Small intestine (tissue), 16 donors: ENCODE measurements at places on chromosomes 5 and 9. TPM values are rescaled to one million over a fixed set of nuclear protein-coding genes. Genes with fewer than 3 reads are reported as not detected.

DNA sequence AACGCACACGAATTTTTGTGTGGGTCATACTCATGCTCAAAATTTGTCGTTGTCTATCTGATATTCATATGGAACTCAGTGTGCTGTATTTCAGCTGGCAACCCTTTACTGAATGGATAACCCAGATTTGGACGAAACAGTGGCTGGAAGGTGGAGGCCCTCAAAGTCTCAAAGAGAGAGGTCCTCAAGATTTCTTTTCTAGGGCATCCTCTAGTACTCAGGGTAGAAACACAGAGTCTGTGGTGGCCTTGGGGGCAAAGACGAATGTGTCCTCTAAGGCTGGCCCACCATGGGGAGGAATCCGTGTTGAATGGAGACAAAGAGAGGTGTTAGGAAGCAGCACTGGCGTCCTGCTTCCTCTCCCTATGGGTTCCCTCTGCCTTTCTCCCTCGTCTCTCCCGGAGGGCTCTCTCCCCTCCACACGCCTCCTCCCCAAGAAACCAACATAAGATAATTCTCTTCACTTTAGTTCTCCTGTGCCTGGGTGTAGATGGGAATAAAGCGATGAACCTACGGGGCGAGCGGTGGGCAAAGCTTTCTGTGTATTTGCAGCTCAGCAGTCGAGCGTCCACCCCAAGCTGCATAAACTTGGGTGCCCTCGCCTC, 333.7 kb downstream of the CWC27 start:
- H3K27me3 ChIP-seq, result no peaks in the 10 kb centered on the region
- no peak overlapping the region for H3K27ac ChIP-seq
- H3K36me3 ChIP-seq, result no peaks in the 10 kb centered on the region
- DNase-seq, result no peak
- H3K4me1 ChIP-seq, result peaks cover 2% of the 10 kb centered on the region

The TAF11L11 gene
- polyA plus RNA-seq, result not detected

DNA sequence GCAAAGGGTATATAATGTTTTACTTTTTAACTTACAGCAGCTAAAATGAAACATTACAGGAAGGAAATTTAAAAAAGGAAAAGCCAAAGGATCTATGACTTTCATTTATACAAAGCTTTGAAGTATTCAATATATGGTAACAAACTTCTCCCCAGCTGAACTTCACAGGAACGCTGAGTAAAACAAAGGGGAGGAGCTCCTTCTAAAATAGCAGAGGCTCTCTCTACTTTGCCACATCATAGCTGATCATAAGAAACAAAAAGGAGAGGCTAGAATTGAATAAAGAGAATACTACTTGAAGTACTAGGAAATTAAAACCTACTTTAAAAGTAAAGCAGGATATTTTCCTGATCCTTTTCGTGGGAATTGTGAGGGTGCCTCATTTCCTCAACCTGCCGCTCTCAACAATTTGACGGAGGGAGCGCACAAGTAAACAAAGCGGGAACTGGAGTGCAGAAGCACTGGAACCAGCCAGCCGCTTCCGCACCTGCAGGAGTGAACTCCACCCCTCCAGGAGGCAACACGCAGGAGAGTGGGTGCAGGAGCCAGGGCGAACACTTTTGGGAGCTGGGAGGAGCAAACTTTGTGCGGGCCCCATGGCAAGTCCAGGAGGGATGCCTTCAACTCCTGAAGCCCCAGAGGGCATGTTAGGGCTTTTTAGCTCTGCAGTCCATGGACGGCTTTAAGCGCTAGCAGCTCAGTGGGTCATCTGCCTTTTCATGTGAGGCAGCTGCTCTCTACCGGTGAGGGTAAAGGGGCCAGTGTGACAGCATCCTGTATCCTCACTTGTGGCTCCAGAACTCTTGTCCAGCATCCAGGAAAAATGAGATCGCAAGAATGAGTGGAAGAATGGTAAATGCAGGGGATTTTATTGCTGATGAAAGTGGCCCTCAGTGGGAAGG, 757.4 kb downstream of the PTPRD start:
- no peaks in the 10 kb centered on the region for H3K4me1 ChIP-seq
- no peak overlapping the region for H3K4me3 ChIP-seq
- DNase-seq, result no peak
- H3K27ac ChIP-seq, result no peak overlapping the region

The GBGT1 gene
- 15.4 TPM for polyA plus RNA-seq

- no peak overlapping the region for H3K27ac ChIP-seq
- H3K4me1 ChIP-seq, result no peaks in the 10 kb centered on the region
- H3K36me3 ChIP-seq, result no peaks in the 10 kb centered on the region
- H3K27me3 ChIP-seq, result no peaks in the 10 kb centered on the region
Measured at GRCh38 chr9:74357577-74357976, 139.6 kb upstream of the RORB start.

DNA sequence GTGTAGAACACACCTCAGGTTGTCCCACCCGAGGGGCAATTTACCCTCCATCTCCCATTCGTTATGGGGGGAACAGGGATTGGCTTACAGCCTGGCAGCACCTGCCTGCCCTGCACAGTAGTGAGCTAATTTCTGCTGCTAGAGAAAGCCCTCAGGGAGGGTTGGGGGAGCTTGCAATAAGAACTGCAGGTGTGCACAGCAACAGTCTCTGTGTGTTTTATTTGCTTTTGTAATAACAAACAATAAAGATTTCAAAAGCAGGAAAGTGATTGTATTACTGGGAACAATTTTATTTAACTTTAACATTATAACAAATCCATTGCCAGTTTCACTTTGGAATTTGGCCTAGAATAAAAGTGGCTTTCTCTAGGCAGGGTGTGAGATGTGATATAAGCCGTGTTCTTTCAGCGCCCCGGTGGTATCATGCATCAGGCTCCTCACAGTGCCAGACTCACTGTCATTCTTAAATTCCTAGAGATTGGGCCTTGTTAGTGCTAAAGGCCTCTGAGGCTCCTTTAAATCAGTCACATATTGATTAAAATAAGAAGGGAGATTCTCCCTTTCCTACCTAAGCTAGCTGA, 81.1 kb downstream of the RMI1 start:
- H3K36me3 ChIP-seq, result no peaks in the 10 kb centered on the region
- H3K4me3 ChIP-seq, result no peak overlapping the region
- H3K27me3 ChIP-seq, result no peaks in the 10 kb centered on the region
- peaks cover 2% of the 10 kb centered on the region for H3K4me1 ChIP-seq
- DNase-seq, result no peak

The CCDC171 gene
- 2.1 TPM for polyA plus RNA-seq

- H3K4me3 ChIP-seq, result no peak overlapping the region
- no peaks in the 10 kb centered on the region for H3K4me1 ChIP-seq
- no peaks in the 10 kb centered on the region for H3K27me3 ChIP-seq
- H3K27ac ChIP-seq, result no peak overlapping the region
- no peaks in the 10 kb centered on the region for H3K36me3 ChIP-seq
- no peak for DNase-seq
Measured at GRCh38 chr9:99660191-99660636, 161.5 kb upstream of the NR4A3 start.

DNA sequence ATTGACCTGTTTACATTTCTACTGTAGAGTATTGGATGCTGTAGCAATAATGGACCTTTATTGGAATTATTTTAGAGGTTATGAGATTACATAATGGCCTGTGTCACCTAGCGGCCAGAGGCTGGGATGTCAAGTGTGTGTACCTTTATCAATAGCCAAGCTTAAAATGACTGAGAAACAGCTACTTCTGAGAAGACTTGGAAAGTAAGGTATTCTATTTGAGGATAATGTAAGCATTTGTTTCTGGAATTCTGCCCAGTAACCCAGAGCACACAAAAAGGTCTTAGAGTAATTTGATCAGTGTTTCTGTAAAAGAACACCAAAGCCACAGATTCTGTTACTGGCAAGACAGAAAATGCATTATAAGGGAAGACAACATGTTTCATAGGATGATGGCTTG, 116.8 kb downstream of the MACIR start:
- peak; percentile 13 for DNase-seq
- H3K4me1 ChIP-seq, result peaks cover 3% of the 10 kb centered on the region
- H3K27ac ChIP-seq, result no peak overlapping the region
- H3K27me3 ChIP-seq, result no peaks in the 10 kb centered on the region
- H3K36me3 ChIP-seq, result no peaks in the 10 kb centered on the region

The SHC3 gene
- polyA plus RNA-seq, result not detected

The FAT2 gene
- not detected for polyA plus RNA-seq

DNA sequence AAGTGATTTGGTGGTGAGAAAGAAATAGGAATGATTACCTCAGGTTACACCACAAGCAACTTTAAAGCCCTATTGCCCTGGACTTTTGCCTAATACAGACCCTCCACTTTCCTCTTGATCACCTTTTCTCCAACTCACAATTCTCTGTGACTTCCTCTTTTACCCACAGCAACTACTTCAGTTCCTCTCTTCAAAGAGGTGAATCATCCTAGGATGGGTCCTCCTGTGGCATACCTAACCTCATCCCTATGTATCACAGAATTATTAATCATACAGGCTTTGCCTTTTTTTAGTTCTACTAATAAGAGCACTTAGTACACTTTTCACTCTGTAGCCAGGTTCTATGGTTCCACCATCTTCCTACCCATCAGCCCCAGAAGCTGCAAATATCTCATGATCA, 19.6 kb upstream of the INSL6 start:
- no peaks in the 10 kb centered on the region for H3K36me3 ChIP-seq
- no peak for DNase-seq
- H3K4me1 ChIP-seq, result no peaks in the 10 kb centered on the region

DNA sequence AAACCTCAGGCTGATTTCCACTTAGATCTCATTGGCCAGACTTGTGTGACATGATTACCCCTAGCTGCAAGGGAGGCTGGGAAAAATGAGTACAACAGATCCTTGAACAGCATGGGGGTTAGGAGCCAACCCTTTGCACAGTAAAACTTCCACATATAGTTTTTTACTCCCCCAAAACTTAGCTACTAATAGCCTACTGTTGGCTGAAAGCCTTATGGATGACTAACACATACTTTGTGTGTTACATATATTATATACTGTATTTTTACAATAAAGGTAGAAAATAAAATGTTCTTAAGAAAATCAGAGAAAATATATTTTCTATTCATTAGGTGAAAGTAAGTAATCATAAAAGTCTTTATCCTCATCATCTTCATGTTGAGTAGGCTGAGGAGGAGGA, 217.4 kb downstream of the NMUR2 start:
- no peak overlapping the region for H3K27ac ChIP-seq
- no peaks in the 10 kb centered on the region for H3K4me1 ChIP-seq
- H3K4me3 ChIP-seq, result no peak overlapping the region
- H3K27me3 ChIP-seq, result no peaks in the 10 kb centered on the region

The CDKN2B-AS1 gene
- polyA plus RNA-seq, result 8.7 TPM

GRCh38 chr9:16427873-16428427, 442.5 kb downstream of the BNC2 start:
- DNase-seq, result no peak
- H3K27ac ChIP-seq, result no peak overlapping the region
- no peaks in the 10 kb centered on the region for H3K4me1 ChIP-seq
- H3K36me3 ChIP-seq, result no peaks in the 10 kb centered on the region

The CDO1 gene
- polyA plus RNA-seq, result 1.1 TPM

The GPR150 gene
- polyA plus RNA-seq, result not detected

- DNase-seq, result peak; percentile 96
- H3K4me3 ChIP-seq, result no peak overlapping the region
- H3K27ac ChIP-seq, result peak overlapping the region; percentile 62
- H3K36me3 ChIP-seq, result no peaks in the 10 kb centered on the region
Measured at GRCh38 chr5:176553260-176554085, 4.3 kb downstream of the CDHR2 start.

GRCh38 chr5:173642191-173642816, 25.9 kb upstream of the BOD1 start:
- no peaks in the 10 kb centered on the region for H3K4me1 ChIP-seq
- no peaks in the 10 kb centered on the region for H3K27me3 ChIP-seq
- H3K4me3 ChIP-seq, result no peak overlapping the region
- no peaks in the 10 kb centered on the region for H3K36me3 ChIP-seq
- no peak for DNase-seq
- no peak overlapping the region for H3K27ac ChIP-seq

GRCh38 chr5:38758774-38759600, 86.8 kb upstream of the OSMR start:
- no peak overlapping the region for H3K27ac ChIP-seq
- no peaks in the 10 kb centered on the region for H3K36me3 ChIP-seq
- H3K27me3 ChIP-seq, result no peaks in the 10 kb centered on the region
- no peak overlapping the region for H3K4me3 ChIP-seq
